H4 (cell line): ENCODE measurements at places on chromosomes 2 and 18.

DNA sequence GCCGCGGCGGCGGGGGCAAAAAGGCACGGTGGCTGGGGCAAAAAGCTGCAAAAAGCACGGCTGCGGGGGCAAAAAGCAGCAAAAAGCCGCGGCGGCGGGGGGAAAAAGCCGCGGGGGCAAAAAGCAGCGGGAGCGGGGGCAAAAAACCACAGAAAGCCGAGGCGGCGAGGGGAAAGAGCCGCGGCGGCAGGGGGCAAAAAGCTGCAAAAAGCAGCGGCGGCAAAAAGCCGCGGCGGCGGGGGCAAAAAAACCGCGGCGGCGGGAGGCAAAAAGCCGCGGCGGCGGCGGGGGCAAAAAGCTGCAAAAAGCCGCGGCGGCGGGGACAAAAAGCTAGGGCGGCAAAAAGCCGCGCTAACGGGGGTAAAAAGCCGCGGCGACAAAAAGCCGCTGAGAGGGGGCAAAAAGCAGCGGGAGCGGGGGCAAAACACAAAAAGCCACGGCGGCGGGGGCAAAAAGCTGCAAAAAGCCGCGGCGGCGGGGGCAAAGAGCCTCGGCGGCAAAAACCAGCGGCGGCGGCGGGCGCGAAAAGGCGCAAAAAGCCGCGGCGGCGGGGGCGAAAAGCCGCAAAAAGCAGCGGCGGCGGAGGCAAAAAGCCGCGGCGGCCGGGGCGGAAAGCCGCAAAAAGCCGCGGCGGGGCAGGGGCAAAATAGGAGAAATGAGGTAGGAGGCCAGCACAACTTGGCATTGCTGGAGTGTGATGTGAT, 123.4 kb downstream of the ANKRD30BL start:
- DNase-seq, result no peak

DNA sequence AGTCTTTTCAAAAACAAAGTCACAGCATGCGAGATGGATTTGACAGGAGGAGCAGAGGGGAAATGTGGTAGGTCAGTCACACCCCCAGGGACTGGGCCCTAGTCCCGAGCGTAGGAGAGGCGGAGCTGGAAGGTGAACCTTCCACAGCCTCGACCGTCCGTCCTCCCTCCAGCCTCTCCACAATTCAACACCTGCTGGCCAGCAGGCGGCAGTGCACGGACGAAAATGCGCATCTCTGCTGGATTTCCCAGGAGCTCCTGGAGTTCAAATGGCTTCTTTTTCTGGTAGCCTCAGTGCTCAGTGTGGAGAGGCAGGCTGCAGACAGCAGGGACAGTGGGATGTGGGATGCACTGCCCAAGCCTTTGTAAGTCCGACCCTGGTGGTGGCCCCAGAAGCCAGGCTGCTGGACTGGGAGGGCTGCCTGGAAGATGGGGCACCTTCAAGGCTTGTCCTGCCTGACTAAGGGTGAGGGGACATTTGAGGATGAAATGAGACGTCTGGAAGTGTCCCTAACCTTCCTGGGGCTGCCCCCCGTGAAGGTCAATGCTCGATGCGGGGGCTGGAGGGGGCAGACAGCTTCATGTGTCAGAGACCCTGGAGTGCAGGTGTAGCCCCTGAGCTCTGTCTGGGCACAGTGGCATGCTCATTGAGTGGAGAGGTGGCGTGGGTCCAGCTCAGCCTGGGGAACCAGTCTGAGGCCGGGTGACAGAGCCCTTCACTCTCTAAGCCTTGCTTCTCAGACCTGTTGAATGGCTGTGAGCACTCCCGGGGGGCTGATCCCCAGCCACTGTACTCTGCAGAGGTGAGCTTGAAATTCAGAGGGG, 189.5 kb downstream of the TFCP2L1 start:
- peak; percentile 75 for DNase-seq

DNA sequence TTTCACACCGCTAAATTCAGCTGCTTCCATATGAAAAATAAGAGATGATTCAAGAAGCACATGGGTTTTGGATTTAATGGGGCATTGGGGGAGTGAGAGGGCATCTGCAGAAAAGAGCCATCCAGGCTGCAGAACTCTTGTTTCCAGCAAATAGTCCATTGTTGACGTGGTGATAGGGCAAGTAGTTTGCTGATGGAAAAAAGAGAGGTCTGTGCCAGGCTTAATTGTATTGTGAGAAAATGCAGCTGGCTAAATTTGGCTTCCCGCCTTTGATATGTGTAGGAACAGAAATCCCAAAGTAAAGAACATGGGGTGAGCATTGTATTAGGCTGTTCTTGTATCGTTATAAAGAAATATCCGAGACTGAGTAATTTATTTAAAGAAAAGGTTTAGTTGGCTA, 199.5 kb downstream of the SETBP1 start:
- DNase-seq, result no peak

GRCh38 chr18:79974025-79974654, 9.7 kb downstream of the HSBP1L1 start:
- DNase-seq, result no peak

DNA sequence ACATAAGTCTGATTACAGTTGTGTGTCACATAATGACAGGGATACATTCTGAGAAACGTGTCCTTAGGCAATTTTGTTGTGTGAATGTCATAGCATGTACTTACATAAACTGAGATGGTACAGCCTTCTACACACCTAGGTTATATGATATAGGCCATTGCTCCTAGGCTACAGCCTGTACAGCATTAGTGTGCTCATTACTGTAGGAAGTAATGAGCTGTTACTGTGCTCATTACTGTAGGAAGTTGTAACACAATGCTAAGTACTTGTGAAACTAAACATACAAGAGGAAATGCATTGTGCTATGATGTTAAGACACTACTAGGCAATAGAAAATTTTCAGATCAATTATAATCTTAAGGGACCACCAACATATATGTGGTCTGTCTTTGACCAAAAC, 72.8 kb downstream of the UPP2 start:
- DNase-seq, result no peak

DNA sequence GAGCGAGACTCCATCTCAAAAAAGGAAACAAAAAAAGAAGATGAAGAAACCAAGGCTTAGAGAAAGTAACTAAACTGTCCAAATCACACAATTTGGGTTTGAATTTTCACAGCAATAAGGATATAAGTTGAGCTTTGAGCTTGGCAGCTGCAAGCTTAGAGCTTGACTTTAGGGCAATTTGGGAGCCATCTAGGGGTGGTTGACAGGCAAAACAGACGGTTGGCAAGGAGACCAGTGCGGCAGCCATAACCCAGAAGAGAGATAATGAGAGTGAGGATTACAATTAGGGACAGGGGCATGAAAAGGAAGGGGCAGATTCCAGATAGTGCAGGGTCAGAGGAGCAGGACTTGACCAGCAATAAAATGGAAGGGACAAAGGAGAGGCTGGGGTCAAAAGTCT, 382.2 kb upstream of the HNRNPA3 start:
- DNase-seq, result no peak

DNA sequence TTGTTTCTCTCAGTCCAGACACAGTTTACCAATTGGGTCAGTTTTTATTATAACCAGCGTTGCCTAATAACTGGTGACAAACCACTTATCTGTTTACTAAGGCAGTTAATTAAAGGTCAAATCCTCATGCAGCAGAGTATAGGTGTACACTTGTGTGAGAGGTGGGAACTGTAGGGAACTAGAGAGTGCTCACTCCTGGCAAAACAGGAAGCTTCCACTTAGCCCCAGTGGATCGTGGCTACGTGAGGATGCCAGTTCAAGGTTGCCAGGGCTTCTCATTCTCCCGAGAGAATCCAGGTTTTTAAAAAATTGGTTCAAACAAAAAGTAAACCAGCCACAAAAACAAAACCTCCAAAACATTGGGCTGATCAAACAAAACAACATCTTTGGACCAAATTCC, 8.1 kb downstream of the CYBRD1 start:
- DNase-seq, result no peak

GRCh38 chr18:79259218-79259617, 136.5 kb upstream of the NFATC1 start:
- no peak for DNase-seq

DNA sequence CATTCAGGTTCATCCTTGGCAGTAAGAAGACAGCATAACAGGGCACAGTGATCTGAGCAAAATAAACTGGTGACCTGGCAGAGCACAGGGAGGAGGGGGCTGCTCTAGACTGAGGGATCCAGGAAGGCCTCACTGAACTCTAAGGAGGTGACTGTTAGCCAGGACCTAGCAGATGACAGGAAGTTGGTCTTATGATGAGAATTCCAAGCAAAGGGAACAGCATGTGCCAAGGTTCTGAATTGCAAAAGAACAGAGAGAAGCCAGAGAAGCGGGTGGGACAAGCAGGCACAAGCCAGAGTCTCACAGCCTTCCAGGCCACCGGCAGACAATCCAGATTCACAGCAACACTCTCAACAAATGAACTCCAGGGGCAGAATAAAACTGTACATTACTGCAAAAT, 152.7 kb upstream of the PTPRM start:
- DNase-seq, result peak; percentile 24

- DNase-seq, result no peak
These were observed 127.1 kb upstream of the TTC39C start for GRCh38 chr18:23887493-23887892.

DNA sequence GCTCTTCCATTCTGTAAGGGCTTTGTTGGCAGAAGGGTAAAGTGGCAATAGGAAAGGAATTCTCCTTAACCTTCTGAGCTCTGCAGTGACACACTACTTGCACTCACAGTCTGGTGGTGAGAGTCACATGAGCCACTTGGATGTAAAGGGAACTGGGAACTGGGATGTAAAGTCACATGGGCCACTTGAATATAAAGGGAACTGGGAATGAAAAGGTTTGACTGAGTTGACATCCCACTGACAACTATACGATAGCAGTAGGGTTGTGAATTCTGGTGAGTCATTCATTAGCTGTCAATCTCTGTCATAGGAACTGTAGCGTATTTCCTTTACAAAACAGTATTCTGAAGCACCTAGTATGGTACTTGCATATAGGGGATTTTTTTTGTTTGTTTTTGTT, 5.5 kb downstream of the RPE start:
- DNase-seq, result no peak

GRCh38 chr18:6595666-6596065, 133.8 kb upstream of the ARHGAP28 start:
- DNase-seq, result no peak

DNA sequence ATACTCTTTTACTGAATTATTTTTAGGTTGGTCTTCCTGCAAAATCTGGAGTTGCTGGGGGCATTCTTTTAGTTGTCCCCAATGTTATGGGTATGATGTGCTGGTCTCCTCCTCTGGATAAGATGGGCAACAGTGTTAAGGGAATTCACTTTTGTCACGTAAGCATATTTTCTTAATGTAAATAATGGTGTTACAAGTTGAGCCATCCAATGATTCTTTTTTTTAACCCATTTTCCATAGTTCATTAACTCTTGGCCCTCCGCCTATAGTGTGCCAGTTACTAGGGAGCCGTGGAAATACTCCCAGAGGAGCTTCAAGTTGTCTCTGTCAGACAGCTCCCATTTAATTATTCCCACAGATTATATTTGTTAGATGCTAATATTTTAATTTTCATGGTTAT, 49.8 kb downstream of the GLS start:
- DNase-seq, result no peak

DNA sequence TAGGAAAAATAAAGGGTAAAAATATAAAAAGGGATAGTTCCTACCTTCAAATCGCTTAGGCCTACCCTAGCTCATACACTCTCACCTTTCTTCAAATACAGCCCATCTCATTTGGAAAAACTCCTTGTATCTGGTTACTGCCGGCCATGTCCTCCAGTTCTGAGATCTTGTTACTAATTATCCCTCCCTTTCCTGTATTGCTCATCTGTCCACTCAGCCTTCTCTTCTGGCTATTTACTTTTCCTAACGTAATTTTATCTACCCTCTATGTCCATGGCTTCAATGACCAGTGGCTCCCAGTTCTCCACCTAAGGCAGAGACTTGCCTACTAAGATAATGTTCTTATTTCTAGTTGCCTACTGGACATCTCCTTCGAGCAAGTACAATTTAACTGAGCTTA, 342.9 kb upstream of the ACVR2A start:
- DNase-seq, result no peak

DNA sequence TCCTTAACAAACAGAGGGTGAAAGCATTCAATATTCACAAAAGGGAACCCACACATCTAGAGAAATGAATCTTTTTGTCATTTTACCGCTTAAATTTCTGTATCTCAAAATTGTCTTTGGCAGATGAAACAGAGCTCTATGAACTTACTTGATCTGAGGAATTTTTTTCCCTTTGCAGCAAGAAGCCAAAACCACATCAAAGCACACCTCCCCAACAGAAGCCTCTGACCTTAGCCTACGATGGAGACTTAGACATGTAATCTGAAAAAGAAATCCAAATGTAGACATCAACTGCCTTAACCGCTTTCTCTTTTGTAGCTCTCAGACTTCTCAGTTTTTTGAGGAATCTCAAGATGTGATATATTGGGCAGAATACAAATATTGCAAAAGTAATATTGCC, 287.9 kb upstream of the HNMT start:
- no peak for DNase-seq

GRCh38 chr2:201839727-201840126, 33.4 kb downstream of the CDK15 start:
- DNase-seq, result no peak

- no peak for DNase-seq
These were observed 99.0 kb downstream of the EPB41L3 start for GRCh38 chr18:5444847-5445246.

- no peak for DNase-seq
These were observed 508.4 kb upstream of the ZEB2 start for GRCh38 chr2:145028101-145028920.
